ENCODE measurements at places on chromosomes 3 and 15. TPM values are rescaled to one million over a fixed set of nuclear protein-coding genes. Genes with fewer than 3 reads are reported as not detected.

MINAR1 gene
- 0.33 TPM for total RNA-seq

FGD5 gene
- total RNA-seq: 0.67 TPM

CYFIP1 gene
- 18.7 TPM for total RNA-seq

ACAN gene
- total RNA-seq: not detected

RHCG gene
- total RNA-seq: not detected

HCN4 gene
- 0.05 TPM for total RNA-seq
